ENCODE measurements at places on chromosomes 16 and 17. TPM values are rescaled to one million over a fixed set of nuclear protein-coding genes. Genes with fewer than 3 reads are reported as not detected.

GRCh38 chr16:69725480-69726312 is 664 bp downstream of the NQO1 start:
- no peak for DNase-seq

DNA sequence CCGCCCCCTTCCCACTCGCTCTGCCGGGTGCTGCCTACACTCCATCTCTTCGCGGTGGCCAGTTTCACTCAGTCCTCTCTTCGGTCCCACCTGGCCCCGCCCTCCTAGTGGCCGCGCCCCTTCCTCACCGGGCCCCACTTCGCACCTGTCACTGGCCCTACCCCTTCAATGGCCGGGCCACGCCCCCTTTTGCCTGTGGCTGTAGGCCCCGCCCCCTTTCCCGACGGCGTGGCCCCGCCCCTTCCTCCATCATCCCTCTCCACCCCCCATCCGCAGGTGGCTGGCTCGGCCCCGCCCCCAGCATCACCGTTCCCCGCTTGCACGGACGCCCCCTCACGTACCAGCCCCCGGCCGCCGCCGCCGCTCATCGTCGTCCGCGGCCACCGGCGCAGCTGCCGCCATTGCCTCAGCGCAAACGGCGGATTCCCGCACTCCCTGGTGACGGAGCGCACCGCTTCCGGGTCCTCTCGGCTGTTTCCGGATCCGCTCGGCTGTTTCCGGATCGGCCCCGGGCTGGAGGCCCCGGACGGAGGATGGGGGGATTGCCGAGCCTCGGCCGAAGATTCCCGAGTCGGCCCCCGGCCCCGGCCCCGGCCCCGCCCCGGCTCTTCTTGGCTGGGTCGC is at the start of gene RABEP2:
Gene RABEP2, minus strand, starts transcription at position 477 of the 624 bp plus-strand sequence. Its CDS starts 75 bp downstream, at position 402.
- peak; percentile 96 for DNase-seq

GRCh38 chr17:80878876-80879722 is 112.5 kb upstream of the CHMP6 start:
- DNase-seq = no peak

- DNase-seq = no peak
Measured at GRCh38 chr17:68509141-68510057, 2.8 kb upstream of the PRKAR1A start.

GRCh38 chr16:27264151-27264550 is 4.4 kb downstream of the NSMCE1 start:
- peak; percentile 84 for DNase-seq

GRCh38 chr17:65131946-65132345 is 5.2 kb upstream of the RGS9 start:
- DNase-seq = no peak

- no peak for DNase-seq
Measured at GRCh38 chr16:69182730-69183416, 4.1 kb upstream of the SNTB2 start.

DNA sequence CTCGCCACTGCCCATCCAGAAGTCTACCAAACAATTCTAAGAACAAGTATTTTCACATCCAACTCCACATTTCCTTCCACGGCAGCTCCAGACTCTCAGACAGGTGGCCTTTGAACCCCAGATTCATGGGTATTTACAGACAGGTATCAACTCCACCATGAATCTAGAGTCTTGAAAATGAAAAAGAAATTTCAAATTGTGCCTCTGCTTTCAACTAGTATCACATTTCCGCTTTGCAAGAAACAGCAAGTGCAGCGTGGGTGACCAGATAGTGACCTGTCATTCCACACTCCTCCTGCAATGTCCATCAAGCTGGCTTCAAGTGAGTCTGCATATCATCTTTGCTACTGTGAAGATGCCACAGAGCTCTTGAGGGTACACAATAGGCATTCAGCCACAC is 232.4 kb upstream of the RPL38 start:
- DNase-seq = no peak

- DNase-seq = no peak
Measured at GRCh38 chr17:80755650-80756405, 211.2 kb downstream of the RPTOR start.

- DNase-seq = no peak
Measured at GRCh38 chr17:37481001-37481665, 8.6 kb upstream of the DUSP14 start.

DNA sequence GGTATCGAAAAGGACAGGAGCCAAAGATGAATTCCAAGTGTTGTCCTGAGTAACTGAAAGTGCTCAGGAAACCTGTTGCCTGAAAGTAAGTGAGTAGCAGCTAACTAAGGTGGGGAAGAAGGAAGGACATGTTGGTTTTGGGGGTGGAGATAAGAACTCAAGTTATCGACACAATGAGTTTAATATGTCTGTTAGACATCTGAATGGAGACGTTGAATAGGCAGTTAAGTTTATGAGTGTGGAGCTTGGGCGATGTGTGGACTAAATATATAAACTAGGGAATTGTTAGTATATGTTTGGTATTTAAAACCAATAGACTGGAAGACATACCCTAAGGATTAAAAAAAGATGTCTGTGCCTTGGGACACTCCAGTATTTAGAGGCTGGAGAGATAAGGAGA is 82.7 kb upstream of the ASIC2 start:
- no peak for DNase-seq

GRCh38 chr17:17191961-17192381 is 14.2 kb downstream of the PLD6 start:
- no peak for DNase-seq

DNA sequence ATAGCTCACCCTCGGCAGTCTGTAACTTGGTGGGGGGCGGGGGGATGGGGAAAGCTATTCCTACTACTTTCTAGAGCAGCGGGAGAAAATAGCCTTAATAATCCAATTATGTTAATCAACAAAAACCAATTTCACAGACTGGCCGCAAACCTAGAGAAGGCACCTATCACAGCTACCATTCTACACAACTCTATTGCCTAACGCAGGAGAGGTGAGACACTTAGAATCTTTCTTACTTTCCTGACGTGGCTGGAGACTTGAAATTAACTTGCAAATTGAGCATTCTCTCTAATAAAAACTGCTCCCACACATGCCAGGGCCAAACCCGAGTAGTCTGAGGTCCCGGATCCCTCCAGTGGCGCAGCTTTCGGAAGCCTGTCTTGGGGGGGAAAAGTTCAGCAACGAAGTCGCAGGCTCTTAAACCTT is 794 bp downstream of the SMG6 start:
- DNase-seq = no peak

DNA sequence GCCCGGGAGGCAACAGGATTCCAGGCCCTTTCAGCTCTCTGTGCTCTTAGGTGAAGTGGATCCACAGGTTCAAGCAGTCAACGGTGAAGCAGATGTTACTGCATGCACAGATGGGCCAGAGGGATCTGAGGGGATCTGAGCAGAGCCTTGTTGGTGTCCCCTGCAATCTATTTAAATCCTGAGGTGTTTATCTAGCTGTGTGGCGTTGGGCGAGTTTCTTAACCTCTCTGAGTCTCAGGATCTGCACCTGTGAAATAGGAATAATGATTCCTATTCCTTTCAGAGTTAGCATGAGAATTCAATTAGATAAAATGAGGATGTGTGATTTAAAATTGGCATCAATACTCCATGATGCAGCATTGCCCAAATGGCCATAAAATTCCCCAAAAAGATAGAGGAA is 237.3 kb upstream of the CDH5 start:
- no peak for DNase-seq

DNA sequence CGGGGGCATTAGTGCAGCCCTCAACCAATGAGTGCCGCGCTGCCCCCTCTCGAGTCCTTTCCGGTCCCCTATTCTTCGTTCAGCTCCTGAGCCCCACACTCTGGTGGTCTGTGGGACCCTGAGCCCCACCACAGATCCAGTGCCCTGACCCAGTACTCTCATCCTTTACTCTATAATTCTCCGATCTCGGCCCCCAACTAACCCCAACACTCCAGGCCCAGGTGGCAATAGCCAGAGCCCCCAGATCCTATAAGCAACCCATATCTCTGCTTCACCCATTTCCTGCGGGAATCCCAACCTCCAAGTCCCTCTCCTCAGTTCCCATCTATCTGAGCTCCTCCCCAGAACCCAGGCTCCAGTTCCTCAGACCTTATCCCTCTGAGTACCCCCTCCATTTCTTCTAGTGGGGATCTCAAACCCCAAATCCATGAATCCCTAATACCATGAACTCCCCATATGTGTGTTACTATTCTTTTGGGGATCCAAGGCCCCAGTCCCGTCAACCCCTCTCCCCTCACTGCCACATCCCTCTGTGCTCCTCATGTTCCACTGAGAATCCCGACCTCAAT is 1.0 kb upstream of the TBC1D10B start:
- DNase-seq = no peak

DNA sequence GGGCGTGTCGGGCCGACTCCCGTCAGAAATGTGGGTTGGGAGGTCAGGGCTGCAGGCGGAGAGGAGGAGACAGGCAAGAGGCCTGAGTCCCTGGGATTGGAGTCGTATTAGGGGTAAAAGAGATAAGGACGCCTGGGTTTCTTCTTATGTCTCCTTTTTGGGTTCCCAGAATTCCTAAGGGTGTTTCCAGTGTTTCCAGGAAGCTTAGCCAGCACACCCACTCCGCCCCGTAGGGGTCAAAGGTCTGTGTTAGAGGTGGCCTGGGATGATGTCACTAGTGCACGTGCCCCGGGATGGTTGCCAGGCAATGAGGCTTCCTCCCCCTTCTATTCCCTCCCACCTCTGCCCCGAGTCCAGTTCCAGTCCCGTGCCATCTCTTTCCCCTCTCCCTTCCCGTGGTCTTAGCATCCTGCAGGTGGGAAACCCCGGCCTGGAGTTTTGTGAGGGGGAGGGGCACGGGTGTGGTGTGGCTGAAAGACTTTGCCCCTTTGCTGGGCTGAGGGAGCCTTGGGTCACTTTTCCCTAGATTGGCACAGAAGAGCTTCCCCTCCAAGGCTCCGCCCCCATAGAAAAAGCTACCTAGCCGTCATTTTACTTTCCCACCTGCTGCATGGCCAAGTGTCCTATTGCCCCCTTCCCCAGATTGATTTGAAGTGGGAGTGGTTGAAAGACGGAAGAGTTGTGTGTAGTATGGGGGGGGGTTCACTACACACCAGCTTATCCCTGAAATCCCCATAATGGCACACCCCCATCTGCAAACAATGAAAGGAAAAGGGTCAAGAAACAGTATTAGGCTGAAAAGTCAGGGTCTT is 2.8 kb downstream of the KDM6B start:
- DNase-seq = peak; percentile 95

GRCh38 chr17:17722081-17722905 is 41.0 kb downstream of the RAI1 start:
- no peak for DNase-seq

DNA sequence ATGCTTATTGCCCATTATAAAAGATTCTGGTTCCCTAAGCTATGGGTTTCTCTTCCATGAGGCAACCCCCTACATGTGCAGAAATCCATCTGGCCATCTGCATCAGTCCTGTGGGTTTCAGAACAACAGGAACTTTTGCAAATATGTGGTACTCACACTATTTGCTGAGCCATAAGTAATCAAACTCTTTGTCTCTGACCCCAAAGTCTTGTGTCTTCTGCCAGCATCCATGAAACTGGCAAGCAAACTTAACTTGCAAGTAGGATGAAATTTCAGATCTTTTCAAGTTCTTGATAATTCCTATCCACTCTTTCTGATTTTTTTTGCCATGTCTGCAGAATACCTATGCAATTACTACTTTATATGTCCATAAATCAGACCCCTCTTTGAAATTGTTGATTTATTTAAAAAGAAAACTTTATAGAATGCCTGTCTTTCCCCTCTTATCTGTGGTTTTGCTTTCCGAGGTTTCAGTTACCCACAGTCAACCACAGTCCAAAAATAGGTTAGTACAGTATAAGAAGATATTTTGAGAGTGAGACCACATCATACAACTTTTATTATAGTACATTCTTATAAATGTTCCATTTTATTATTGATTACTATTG is 158.4 kb upstream of the IRX3 start:
- DNase-seq = no peak

UQCRC2 gene
- 155 TPM for total RNA-seq

CSH1 gene
- total RNA-seq = not detected

IL34 gene
- total RNA-seq = 6.1 TPM

FAM20A gene
- 16.2 TPM for total RNA-seq

SEC14L1 gene
- total RNA-seq = 40.5 TPM

UTP4 gene
- total RNA-seq = 34.9 TPM

IRX5 gene
- 11.0 TPM for total RNA-seq

CDYL2 gene
- total RNA-seq = 2.9 TPM

STX1B gene
- total RNA-seq = 4.7 TPM

Data from vagina (tissue), 2 donors.